B cell (primary cell): ENCODE measurements at places on chromosomes 6 and 20.

GRCh38 chr6:97668716-97669115 lies 385.7 kb upstream of the MMS22L start:
- DNase-seq: peak; percentile 22

DNA sequence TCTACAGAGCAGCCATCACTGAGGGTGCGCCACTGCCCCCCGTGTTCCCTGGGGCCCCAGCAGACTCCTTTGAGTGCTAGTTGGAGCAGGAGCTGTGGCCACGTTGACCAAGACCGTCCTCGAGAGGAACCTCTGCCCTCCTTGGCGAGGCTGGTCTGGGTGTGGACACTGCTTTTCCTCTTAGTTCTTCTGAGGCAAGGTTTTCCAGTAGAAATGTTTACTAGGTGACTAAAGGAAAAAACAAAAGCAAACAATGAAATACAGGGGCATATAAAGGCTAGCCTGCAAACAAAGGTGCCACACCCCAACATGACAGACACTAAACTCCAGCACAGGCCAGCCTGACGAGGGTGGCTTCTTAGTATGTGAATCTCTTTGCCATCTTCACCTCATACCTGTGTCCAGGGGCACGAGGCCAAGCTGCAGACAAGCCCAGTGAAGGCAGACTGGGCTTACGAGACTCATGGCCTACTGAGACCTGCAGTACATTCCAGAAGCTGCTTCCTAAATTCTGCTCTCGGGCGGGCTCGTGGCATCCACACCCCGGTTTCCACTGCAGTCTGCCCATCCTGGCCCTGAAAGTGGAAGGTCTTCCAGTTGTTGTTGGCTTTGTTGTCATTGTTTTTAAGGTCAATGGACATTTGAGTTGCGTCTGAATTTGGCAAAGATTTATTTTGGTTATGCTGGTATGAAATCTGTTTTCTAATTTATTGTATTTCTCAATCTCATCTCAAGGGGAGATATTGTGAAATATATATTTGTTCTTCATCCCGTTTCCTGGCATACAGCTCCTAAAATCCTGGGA lies 39.2 kb downstream of the FAM50B start:
- no peak for DNase-seq

GRCh38 chr6:146028851-146029572 lies at the start of gene GRM1:
GRM1 (plus strand) TSS chr6:146029062; CDS start chr6:146029518, 456 bp downstream.
- DNase-seq: peak; percentile 1

DNA sequence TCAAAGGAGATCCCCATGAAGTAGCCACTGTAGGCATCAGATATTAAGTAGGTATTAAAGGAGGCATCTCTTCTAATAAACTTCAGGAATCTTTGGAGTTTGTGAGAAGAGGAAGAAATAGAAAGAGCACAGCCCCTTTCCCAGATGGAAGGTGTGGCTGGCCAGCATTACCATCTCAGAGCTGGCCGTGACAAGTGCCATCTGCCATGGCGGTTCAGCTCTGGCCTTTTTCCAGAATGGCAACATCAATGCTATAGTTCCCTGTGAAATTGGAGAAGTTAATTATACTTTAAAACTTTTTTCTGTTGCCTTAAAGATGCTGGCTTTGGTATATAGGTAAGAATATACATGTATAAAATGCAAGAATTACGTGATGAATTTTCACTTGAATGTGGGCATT lies 51.9 kb upstream of the MCUR1 start:
- no peak for DNase-seq

DNA sequence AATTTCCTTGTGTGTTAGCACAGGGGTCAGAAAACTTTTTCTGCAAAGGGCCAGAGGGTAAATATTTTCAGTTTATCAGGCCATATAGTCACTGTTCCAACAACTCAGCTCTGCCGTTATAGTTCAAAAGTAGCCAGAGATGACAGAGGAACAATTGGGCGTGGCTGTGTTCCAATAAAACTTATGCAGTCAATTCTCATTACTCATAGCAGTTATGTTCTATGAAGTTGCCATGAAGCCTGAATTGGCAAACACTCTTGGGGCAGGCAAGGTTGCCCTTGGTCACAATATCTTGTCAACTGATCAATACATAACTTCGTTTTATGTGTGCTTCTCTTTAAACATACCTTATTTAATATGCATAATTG lies 304.2 kb downstream of the TFAP2C start:
- no peak for DNase-seq

GRCh38 chr6:65786815-65787214 lies 79.8 kb upstream of the EYS start:
- DNase-seq: no peak

- no peak for DNase-seq
Measured at GRCh38 chr20:42986143-42986773, 203.4 kb downstream of the PTPRT start.

DNA sequence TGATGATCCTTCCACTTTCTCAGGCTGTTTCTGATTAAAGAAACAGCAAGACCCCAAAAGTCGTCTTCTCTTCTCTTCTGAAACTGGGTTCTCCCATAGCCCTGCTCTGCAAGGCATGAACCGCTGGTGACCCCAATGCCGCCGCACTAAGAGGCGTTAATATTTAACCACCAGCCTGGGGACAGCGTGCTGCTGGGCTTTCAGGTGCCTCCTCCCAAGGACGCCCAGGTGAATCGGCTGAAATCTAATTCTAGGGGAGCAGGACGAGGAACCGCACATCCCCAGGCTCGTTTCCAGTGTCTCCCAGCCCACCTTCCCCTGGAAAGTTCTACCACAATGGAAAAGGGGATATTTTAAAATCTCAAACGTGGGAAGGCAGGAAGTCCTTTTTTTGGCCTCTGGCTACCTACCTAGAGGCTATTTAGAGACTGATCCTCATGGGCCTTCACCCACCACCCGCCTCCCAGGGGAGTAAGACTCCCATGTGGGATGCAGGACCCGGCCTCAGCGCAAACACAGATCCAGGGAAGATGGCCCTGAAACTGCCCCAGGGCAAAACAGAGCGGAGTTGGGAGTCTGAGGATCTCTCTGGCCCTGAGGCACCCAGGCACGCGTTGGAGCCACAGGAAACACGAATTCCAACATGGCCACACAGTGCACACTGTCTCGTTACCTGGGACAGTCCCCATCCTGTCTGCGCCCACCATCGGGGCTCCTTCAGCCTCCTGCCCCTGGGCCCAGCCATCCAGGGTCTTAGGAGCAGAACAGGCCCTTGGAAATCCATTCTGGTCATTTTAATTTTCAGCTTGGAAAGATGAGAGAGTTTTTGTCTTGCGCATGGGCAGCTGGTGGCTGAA lies 56.2 kb downstream of the BMP7 start:
- DNase-seq: no peak

DNA sequence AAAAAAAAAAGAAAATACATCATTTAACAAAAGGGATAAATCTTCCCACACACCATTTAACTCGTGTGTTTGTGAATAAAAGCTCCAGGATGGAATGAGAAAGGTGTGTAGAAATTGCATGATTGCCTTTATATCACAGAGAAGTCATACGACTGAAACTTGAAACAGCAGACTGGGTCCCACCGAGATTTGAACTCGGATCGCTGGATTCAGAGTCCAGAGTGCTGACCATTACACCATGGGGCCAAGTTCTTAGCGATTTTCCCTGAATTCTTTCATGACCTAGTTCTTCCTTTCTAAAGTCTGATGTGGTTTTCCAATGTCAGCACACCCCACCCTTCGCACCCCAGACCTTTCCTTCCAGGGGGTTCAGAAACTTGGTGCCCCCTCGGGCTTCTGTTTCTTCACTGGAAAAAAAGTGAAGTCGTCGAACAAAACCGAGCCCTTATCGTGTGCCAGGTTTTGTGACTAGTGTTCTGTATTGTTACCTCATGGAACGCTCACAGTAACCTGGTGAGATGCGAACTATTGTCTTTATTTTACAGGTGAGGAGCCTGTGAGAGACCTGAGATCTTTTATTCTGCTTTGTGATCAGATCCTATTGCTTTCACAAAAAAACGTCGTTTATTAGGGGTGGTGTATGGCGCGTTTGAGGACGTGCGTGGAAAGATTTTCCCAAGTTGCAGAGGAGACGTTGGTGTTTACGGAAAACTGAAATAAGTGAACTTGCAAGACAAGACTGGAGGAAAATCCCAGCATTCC lies 120.8 kb downstream of the OR2B2 start:
- DNase-seq: peak; percentile 42

DNA sequence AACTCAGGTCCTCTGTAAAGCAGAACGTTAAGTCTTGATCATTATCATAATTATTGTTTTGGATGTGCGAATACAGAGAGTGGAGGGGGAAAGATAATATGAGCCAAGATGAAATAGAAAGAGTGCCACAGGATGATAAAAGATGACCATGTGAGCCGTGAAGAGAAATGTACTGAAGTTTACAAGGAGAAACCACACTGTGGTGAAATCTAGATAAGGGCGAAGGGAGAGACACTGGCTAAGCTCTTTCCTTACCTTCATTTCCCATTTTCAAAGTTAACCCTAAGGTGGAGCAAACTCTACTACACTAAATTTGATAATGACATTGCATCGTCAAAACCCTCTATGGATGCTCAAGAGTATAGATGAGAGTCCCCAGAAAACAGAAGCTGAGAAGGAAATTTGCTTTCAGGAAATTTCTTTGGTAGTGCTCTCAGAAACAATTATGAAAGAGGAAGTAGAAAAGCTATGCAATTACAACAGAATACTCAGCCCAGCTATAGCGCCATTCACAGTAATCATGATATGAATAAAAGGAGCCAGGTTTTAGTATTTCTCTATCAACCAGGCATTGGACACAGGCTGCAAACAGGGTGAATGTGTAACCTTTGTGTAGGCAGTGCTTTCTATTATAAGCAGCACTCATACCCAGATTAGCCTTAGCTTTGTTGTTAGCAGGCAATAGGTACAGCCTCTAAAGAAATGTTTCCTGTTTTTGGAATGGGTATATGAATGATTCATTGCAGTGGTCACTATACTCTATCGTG lies 1080.7 kb downstream of the GRIK2 start:
- no peak for DNase-seq

DNA sequence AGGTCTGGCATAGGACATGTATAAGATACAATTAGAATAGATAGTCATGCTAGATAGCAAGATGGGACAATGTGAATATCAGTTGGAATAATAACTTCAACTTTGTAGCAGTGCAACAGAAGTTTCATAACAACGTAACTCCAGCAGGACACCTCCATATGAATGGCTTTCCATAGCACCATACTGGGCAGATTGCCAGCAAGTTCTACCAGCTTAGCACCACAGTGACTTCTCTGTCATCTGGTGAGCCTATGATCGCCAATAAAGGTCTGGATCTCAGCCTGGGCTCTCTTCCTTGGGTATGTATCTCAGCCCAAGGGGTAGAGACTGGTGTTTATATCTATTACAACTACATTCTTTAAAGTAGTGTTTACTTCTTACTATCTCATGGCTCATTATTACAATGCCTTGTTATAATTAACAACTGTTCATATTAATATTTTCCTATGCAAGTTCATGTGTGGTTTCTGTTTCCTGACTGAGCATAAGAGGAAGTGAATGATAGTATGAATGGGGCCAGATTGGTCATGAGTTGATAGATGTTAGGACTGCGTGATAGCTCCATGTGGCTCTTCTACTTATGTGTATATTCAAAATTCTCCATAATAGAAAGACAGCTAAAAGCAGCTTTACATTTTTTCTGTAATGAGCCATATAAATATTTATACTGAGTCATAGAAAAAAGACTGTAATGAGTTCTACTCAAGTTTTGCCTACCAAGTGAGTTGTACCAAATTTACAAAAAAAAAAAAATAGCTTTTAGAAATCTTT lies 22.9 kb downstream of the HTR1B start:
- DNase-seq: no peak

DNA sequence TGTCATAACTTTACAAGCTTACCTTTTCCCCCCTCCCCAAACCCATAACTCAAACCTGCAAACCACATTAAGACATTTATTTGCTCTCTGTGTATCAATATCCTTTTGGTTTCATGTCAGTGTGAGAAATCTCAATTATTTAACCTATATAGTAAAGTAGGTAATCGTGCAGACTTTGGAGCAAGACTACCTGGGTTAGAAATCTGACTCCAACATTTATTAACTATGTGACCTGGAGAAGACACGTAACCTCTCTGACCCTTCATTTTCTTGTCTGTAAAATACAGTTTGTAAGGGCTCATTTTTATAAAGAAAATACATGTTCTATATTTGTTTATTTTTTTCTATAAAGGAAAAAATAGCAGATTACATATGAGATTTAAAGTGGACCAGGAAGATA lies 448.9 kb upstream of the MANEA start:
- DNase-seq: no peak

DNA sequence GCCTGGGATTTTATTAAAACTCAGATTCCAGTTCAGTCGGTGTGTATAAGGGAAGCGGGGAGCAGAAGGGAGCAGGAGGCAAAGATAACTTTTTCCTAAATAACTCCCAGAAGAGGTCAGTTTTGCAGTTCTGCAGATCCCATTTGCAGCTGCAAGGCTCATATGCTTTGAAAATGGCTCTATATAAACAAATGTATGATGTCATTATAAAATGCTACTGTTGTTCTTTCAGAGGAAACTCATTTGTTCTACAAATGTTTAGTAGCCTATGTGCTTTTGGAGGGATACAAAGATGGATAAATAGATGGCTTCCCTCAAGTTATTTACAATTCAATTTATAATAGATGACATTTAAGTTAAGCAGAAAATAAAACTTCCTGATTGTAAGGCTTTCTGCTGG lies 29.2 kb upstream of the DSP start:
- no peak for DNase-seq

- no peak for DNase-seq
Measured at GRCh38 chr6:62280099-62280498, 5.9 kb downstream of the KHDRBS2 start.

DNA sequence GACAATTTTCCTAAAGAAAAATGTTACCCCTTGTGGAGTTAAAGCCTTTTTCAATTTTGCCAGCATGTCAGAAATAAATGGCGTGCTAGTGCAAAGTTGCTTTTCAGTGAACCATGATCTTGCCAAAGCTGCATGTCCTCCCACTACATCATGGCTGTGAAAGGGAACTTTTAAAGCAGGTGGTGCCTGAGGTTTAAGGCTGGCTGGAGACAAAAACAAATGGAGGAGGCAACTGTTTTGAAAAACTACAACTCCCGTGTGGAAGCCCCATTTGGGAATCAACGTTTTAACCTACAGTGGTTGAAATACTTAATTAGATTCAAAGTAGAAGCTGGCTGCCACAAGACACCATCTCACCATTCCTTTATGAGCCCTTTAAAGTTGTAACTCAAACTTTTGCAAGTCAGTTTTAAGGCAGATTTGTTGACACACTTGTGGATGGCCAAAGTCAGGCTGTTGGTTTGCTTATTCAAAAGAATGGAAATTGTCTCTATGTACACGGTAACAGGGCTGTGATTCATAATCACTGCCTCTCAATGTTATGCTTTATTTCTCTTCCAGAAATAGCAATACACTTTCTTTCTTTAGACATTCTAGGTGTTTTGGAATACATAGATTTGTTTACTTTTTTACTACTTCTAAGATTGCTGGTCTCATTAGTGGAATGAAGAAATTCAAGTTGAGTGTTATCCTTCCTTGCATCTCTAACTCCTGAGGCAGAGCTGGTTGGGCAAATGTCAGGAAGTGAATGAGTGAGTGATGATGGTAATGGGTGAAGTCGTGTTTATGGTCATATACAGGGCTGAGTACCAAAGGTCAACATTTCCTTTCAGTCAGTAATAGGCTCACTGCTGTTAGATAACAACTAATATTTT lies 196.4 kb upstream of the GMDS start:
- DNase-seq: no peak

GRCh38 chr20:15267935-15268334 lies 930.5 kb upstream of the FLRT3 start:
- DNase-seq: no peak
